Endothelial cell of umbilical vein (primary cell): ENCODE measurements at places on chromosomes 3 and 15. TPM values are rescaled to one million over a fixed set of nuclear protein-coding genes. Genes with fewer than 3 reads are reported as not detected.

DNA sequence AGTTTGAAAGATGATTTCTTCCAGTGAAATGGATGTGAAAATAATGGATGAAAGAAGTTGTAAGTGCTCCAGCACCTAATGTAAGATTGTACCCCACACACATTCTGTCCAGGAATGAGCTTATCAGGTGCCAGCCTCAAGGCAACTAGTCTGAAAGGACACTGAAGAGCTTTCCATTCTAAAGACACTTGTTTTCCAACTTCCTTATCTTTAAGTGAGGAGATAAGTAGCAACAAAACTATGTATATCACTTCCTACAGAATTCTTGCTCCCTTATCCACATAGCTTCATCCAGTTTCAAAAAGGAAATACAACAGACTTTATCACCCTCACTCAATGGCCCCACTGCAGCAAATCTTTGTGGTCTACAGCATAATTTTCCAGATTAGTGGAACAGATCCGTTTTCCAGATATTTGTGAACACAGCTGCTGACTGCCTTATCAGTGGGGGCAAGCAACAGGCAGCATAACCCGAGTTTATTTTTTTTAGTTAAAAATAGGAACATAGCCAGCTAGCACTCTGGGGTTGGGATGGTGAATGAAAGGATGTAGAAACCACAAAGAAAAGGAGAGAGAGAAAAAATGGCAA lies 60.6 kb downstream of the CD200R1L start:
- peaks cover 8% of the 10 kb centered on the region for H3K4me1 ChIP-seq
- peak; percentile 96 for DNase-seq
- H3K27ac ChIP-seq = no peak overlapping the region
- H3K27me3 ChIP-seq = no peaks in the 10 kb centered on the region
- no peaks in the 10 kb centered on the region for H3K36me3 ChIP-seq

The TGM5 gene
- not detected in 2 replicates for total RNA-seq

DNA sequence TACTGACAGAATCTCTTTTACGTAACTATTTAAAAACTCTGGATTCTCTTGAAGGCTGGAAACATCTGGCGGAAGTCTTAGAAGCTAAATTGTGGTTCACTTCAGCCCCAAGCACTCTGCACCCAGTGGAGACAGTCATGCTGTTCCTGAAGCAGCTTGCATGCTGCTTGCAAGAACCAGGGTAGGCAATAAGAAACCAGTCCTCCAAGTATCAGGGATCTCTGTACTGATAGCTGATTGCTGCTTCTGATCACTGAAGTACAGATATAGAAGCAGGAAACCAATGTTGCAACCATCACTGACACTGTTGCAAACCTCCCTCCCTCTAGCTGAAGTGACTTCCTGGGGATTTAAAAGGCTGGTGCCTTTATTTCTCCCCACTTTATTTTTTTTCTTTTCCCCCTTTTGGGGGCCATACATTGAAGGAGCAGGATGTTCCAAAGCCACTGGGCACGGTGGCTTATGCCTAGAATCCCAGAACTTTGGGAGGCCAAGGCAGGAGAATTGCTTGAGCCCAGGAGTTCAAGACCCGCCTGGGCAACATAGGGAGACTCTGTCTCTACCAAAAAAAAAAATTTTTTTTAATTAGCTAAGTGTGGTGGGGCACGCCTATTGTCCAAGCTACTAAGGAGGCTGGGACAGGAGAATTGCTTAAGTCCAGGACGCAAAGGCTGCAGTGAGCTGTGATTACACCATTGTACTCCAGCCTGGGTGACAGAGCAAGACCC lies 15.3 kb downstream of the SPCS1 start:
- H3K27ac ChIP-seq = no peak overlapping the region
- no peaks in the 10 kb centered on the region for H3K27me3 ChIP-seq
- peaks cover 3% of the 10 kb centered on the region for H3K36me3 ChIP-seq
- H3K4me1 ChIP-seq = no peaks in the 10 kb centered on the region
- no peak overlapping the region for H3K4me3 ChIP-seq

The XCR1 gene
- not detected in 2 replicates for total RNA-seq

The CHRM5 gene
- total RNA-seq = not detected in 2 replicates

DNA sequence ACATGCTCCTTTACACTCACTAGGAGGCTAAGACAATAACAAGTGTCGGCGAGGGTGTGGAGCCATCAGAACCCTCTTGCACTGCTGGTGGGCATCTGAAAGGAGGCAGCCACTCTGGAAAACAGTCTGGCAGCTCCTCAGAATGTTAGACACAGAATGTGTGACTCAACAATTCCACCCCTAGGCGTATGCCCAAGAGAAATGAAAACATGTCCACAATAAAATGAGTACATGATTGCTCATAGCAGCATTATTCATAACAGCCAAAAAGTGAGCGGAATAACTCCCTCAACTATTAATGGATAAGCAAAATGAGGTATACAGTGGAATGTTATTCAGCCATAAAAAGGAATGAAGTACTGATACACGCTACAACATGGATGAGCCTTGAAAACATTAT lies 57.8 kb downstream of the WNT7A start:
- no peak for DNase-seq
- H3K27ac ChIP-seq = no peak overlapping the region
- H3K36me3 ChIP-seq = no peaks in the 10 kb centered on the region

- H3K4me3 ChIP-seq = no peak overlapping the region
- no peak overlapping the region for H3K27ac ChIP-seq
- no peak for DNase-seq
Observed at GRCh38 chr3:52609316-52609815, 73.0 kb downstream of the UQCC5 start.

DNA sequence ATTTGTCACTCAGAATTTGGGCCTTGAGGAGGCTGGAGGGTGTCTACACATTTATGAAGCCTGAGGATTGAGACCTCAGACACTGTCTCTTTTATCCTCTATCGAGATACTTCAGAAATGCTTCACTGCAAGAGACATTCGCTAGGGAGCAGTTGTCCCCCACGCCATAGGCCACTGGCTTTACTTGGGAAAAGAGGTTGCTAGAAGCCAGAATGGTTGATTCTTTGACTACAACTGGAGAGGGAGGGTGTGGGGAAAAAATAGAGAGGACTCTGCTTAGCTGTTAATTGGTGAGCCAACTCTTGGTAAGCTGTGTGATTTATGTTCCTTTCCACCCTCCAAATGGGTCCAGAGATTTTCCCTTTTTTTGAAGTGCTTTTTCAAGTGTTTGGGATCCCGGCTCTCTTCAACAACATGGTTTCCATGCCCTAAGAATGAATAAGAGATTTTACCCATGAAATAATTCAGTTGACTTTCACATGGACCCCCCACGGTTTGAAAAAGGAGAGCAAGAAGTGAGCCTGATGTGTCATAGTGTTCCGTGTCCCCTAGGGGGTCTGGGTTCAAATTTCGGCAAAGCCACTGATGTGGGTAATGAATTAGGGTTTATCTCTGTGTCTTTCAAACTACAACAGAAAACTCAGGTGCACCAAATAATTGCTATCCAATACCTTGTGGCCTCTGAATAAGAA lies 2.7 kb downstream of the BOC start:
- no peak overlapping the region for H3K4me3 ChIP-seq
- no peaks in the 10 kb centered on the region for H3K4me1 ChIP-seq
- no peak for DNase-seq
- peaks cover 36% of the 10 kb centered on the region for H3K27me3 ChIP-seq
- no peak overlapping the region for H3K27ac ChIP-seq

- no peak overlapping the region for H3K27ac ChIP-seq
- H3K36me3 ChIP-seq = no peaks in the 10 kb centered on the region
- H3K27me3 ChIP-seq = no peaks in the 10 kb centered on the region
Observed at GRCh38 chr3:21226086-21226485, 524.9 kb downstream of the ZNF385D start.

DNA sequence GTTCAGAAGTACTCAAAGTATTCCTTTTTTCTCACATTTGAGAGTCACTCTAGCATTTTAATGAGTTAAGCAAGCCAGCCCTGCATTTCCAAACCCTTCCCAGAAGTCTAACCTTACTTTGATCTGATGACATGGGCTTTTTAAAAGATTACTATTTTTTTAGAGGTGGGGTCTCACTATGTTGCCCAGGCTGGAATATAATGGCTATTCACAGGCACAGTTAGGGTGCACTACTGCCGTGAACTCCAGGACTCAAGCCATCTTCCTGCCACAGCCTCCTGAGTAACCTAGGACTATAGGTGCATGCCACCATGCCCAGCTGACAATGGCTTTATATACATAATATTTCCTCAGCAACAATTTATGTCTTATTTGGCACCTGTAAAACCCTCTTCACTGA lies 64.1 kb upstream of the GOLGA6B start:
- no peaks in the 10 kb centered on the region for H3K4me1 ChIP-seq
- H3K27ac ChIP-seq = no peak overlapping the region
- DNase-seq = no peak
- no peak overlapping the region for H3K4me3 ChIP-seq

The CNTN4 gene
- total RNA-seq = not detected in 2 replicates

- DNase-seq = peak; percentile 85
- H3K4me3 ChIP-seq = no peak overlapping the region
- peaks cover 21% of the 10 kb centered on the region for H3K4me1 ChIP-seq
- no peaks in the 10 kb centered on the region for H3K27me3 ChIP-seq
Observed at GRCh38 chr3:159829539-159830227, 159.0 kb upstream of the IL12A start.

GRCh38 chr3:194255252-194256039 lies 95.7 kb downstream of the CPN2 start:
- no peaks in the 10 kb centered on the region for H3K36me3 ChIP-seq
- peak overlapping the region; percentile 85 for H3K27ac ChIP-seq
- H3K4me1 ChIP-seq = peaks cover 14% of the 10 kb centered on the region

The ALDH1L1 gene
- not detected in 2 replicates for total RNA-seq
